GM23338 (cell line): ENCODE measurements at places on chromosomes 6 and 20. TPM values are rescaled to one million over a fixed set of nuclear protein-coding genes. Genes with fewer than 3 reads are reported as not detected.
A peak's percentile ranks its signal among the peaks of the same experiment; 100 is the strongest.

The ARMH2 gene
- not detected in 2 replicates for total RNA-seq

The SLC17A2 gene
- total RNA-seq: not detected in 2 replicates

The HLA-DQB1 gene
- total RNA-seq: 4.6 and 5.7 TPM in 2 replicates

The COL12A1 gene
- 4.0 and 6.3 TPM in 2 replicates for total RNA-seq

The SNRPB2 gene
- 91.9 and 94.9 TPM in 2 replicates for total RNA-seq

The DPM1 gene
- total RNA-seq: 71.7 and 80.2 TPM in 2 replicates

The MTFR2 gene
- total RNA-seq: 6.1 and 7.4 TPM in 2 replicates

GRCh38 chr6:26103141-26103769 lies 16.0 kb downstream of the HFE start:
- no peaks in the 10 kb centered on the region for H3K27me3 ChIP-seq
- peak overlapping the region; percentile 64 for H3K27ac ChIP-seq
- H3K36me3 ChIP-seq: no peaks in the 10 kb centered on the region

GRCh38 chr20:18567739-18568091 lies 483 bp downstream of the SMIM26 start:
- DNase-seq: no peak
- no peak overlapping the region; the same call in 1 of the 2 replicates for H3K27ac ChIP-seq
- peak overlapping the region; percentile 77 for H3K4me3 ChIP-seq
- H3K4me1 ChIP-seq: peaks cover 5% of the 10 kb centered on the region
- H3K27me3 ChIP-seq: no peaks in the 10 kb centered on the region
- peaks cover 6% of the 10 kb centered on the region; the same call in 1 of the 2 replicates for H3K36me3 ChIP-seq

- no peak overlapping the region for H3K27ac ChIP-seq
- DNase-seq: peak; percentile 53
- no peaks in the 10 kb centered on the region for H3K36me3 ChIP-seq
- no peaks in the 10 kb centered on the region for H3K4me1 ChIP-seq
- H3K27me3 ChIP-seq: no peaks in the 10 kb centered on the region
Measured at GRCh38 chr6:106300944-106301343, 24.6 kb downstream of the ATG5 start.

DNA sequence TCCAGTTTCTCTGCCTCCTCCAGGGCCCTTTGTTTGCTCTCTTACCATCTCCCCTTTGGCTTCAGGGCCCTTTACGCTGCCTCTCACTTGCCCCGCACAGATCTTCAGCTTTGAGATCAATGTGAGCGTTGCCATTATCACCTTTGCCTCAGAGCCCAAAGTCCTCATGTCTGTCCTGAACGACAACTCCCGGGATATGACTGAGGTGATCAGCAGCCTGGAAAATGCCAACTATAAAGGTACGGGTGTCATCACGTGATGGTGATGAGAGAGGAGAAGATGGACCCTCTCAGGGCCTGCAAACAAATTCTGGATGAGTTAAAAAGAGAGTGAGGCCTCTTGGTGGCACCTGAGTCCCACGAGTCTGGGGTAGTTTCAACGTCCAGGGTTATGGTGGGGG lies 8.3 kb downstream of the C2 start:
- no peaks in the 10 kb centered on the region for H3K27me3 ChIP-seq
- H3K27ac ChIP-seq: no peak overlapping the region
- DNase-seq: no peak

GRCh38 chr20:58374027-58374850 lies 14.8 kb upstream of the VAPB start:
- H3K4me1 ChIP-seq: peaks cover 48% of the 10 kb centered on the region
- peak overlapping the region; percentile 83 for H3K27ac ChIP-seq
- H3K27me3 ChIP-seq: no peaks in the 10 kb centered on the region
- H3K4me3 ChIP-seq: peak overlapping the region; percentile 26
- peak; percentile 70 for DNase-seq

- H3K4me1 ChIP-seq: no peaks in the 10 kb centered on the region
- no peaks in the 10 kb centered on the region for H3K36me3 ChIP-seq
- H3K4me3 ChIP-seq: no peak overlapping the region
- H3K27ac ChIP-seq: no peak overlapping the region
- DNase-seq: no peak
Measured at GRCh38 chr6:33914645-33915044, 110.8 kb upstream of the MLN start.

DNA sequence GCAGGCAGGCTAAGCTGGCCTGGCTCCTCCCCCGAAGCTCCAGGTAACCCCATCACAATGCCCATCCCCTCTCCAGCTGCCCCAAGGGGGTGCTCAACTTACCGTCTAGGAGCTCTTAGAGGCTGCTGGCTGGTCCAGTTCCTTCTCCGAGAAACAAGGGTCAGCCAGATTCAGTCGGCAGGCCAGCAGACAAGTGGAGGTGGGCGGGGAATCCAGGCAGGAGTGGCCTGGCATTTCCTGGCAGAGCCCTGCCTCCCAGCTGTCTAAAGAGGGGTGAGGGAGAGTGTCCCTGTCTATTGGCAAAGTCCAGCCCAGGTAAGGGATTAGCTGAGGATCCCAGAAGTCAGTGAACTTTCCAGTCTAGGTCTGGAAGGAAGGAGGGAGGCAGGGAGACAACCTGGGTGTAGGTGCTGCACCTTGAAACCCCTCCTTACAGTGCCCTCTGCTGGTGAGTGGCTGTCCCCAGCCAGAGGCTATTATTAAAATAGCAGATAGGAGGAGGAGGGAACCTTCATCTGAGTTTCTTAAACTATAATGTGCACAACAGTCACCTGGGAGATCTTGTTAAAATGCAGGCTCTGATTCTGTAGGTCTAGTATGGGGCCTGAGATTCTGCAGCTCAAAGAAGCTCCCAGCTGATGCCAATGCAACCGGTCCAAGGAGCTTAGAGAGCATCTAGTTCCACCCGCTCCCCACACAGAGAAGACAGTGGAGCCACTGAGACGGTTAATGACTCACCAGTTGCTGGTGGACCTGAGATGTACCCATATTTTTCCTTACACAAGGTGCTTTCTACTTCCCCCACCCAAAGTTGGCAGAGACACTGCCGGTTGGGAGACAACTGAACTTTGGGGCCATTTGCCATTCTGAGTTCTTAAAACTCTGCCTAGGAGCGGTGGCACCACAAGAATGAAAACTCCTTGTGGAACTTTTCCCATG lies at the start of gene UNC5CL:
UNC5CL (minus strand) TSS at position 162 of the 939 bp plus-strand sequence. CDS start 4,147 bp downstream, outside the sequence.
- no peak within 1 kb of the TSS for H3K4me3 ChIP-seq
- H3K27me3 ChIP-seq: no peaks in the 10 kb centered on the region
- no peaks in the 10 kb centered on the region; the same call in 1 of the 2 replicates for H3K4me1 ChIP-seq
- H3K36me3 ChIP-seq: no peaks in the 10 kb centered on the region; the same call in 1 of the 2 replicates
- no peak within 1 kb of the TSS for H3K27ac ChIP-seq
- peak; percentile 88 for DNase-seq

GRCh38 chr6:168181876-168182275 lies 102.9 kb upstream of the FRMD1 start:
- no peaks in the 10 kb centered on the region for H3K27me3 ChIP-seq
- no peaks in the 10 kb centered on the region for H3K36me3 ChIP-seq
- no peak overlapping the region for H3K4me3 ChIP-seq
- peaks cover 32% of the 10 kb centered on the region for H3K4me1 ChIP-seq
- H3K27ac ChIP-seq: no peak overlapping the region
- DNase-seq: no peak

DNA sequence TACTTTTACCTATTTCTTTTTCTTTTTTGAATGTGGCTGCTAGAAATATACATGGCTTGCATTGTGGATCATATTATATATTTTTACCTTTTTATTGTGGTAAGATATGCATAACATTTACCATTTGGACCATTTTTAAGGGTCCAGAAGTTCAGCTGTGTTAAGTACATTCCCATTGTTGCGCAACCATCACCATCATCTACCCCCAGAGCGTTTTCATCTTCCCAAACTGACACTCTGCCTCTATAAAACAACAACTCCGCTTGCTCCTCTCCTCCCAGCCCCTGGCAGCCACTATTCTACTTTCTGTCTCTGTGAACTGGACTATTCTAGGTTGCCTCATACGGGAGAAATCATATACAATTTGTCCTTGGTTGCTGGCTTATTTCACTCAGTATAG lies 28.2 kb upstream of the CCN5 start:
- no peak overlapping the region for H3K4me3 ChIP-seq
- H3K27ac ChIP-seq: no peak overlapping the region
- no peak for DNase-seq
- H3K36me3 ChIP-seq: no peaks in the 10 kb centered on the region
- peaks cover 6% of the 10 kb centered on the region; the same call in 1 of the 2 replicates for H3K4me1 ChIP-seq

DNA sequence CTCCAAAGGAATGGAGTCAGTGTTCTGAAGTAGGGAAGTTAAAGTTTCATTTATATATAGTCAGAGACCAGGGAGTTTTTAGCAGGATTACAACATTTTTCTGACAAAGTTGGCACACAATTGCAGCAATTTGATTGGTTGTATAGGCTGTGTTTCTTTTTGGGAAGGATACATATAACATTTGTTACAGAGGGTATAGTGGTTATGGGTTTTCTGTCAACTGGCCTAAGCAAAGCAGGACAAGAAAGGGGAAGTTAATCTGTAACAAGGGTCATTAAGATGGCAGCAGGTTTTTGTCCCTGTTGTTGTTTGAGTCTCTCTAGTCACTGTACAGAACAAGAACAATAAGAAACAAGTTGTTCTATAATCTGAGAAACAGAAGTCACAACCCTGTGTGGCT lies 41.4 kb downstream of the TPD52L1 start:
- H3K4me1 ChIP-seq: no peaks in the 10 kb centered on the region; the same call in 1 of the 2 replicates
- no peak overlapping the region for H3K4me3 ChIP-seq
- H3K27ac ChIP-seq: no peak overlapping the region
- no peaks in the 10 kb centered on the region for H3K27me3 ChIP-seq
- no peaks in the 10 kb centered on the region for H3K36me3 ChIP-seq

DNA sequence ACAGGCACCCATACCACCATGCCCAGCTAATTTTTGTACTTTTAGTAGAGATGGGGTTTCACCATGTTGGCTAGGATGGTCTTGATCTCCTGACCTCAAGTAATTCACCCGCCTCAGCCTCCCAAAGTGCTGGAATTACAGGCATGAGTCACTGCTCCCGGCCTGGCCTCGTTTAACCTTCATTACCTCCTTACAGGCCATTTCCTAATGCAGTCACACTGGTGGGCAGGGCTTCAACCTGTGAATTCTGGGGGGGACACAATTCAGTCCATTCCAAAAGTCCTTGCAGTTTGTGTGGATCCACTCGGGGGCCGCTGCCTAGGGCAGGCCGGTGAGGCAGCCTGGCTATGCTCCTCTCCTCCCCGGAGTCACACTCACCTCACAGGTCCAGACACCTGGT lies 112.4 kb upstream of the SNX9 start:
- peaks cover 21% of the 10 kb centered on the region for H3K4me1 ChIP-seq
- no peak overlapping the region for H3K4me3 ChIP-seq
- H3K36me3 ChIP-seq: peaks cover 3% of the 10 kb centered on the region; the same call in 1 of the 2 replicates
- DNase-seq: no peak
- no peaks in the 10 kb centered on the region for H3K27me3 ChIP-seq

GRCh38 chr6:5898563-5898962 lies 108.2 kb downstream of the NRN1 start:
- H3K4me3 ChIP-seq: no peak overlapping the region
- H3K27ac ChIP-seq: no peak overlapping the region
- H3K36me3 ChIP-seq: no peaks in the 10 kb centered on the region
- H3K4me1 ChIP-seq: no peaks in the 10 kb centered on the region
- peak; percentile 45 for DNase-seq
- no peaks in the 10 kb centered on the region for H3K27me3 ChIP-seq

- H3K27me3 ChIP-seq: no peaks in the 10 kb centered on the region
- H3K36me3 ChIP-seq: no peaks in the 10 kb centered on the region
- H3K4me3 ChIP-seq: no peak overlapping the region
- H3K4me1 ChIP-seq: peaks cover 8% of the 10 kb centered on the region
- no peak overlapping the region for H3K27ac ChIP-seq
Measured at GRCh38 chr20:31508517-31509244, 5.6 kb upstream of the HM13 start.
